ENCODE measurements at places on chromosomes 7 and 10. TPM values are rescaled to one million over a fixed set of nuclear protein-coding genes. Genes with fewer than 3 reads are reported as not detected.

DNA sequence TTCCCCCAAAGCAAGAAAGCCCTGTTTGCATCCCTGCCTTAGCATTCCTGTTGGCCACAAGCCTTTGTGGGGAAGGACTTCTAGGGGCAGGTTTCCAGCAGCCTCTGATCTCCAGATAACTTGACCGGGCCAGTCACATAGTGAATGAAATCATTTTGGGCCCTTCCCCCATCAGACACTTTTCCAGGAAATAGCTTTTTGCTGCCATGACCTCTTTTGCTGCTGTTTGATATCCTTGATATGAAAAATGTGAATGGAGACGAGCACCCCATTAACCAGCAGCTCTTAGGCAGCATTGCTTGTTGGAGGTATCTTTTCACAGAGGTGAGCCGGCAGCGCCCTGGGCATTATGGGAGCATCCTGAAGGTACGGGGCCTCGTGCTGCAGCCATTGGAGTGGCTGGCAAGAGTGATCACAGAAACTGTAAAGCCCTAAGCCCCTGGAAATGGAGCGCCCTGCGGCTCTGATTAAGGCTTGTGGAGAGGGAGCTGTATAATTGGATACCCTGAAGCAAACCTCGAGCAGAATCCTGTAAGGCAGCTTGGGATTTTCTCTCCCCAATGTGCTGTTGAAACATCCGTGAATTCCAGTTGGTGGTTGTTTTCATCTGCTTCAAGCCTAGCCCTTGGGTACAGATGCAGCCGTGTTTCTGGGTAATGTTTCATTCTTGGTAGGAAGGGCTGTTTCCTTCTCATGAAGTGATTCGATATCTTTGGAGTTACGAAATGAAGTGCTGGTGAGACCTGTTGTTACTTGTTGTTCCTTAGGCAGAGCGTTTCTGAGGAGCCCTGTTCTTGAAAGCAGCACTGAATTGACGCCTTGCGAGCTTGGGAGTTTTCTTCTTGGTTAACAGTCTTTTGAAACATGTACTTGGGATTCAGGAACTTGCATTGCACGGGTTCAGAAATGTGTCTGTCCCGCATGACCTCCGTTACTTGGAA, 179.0 kb downstream of the PTEN start:
- no peak for DNase-seq

- DNase-seq: no peak
These were observed 358.1 kb downstream of the PRPF18 start for GRCh38 chr10:13944823-13945222.

DNA sequence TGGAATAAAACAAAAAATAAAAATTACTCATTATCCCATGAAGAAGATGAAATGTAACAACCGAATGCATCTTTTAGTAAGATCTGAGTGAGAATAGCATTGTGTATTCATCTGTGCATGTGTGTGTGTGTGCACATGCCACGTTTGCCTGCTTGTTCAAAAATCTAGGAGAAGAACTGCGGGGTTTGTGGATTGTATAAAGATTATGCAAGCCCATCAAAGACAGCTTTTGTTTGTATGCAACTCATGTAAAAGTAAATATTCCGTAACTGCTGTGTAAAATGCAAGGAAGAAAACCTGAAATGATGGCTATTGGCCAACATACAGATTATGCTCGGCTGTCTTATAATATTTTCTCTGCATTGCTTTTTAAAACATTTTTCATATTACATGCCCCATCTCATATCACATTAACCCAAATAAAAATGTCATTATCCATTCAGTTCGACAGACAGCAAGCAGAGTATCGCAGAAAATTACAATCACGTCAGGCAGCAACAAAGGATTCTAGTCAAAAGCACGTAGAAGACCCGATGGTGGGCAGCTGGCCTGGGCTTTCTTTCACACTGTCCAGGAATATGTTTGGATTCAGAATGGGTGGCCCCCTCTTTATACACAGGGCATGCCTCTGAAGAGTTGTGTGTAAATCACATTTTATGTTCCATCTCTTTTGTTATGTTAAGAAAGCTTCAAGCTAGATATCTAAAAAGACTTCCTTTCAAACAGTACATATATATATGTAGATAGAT, 114.0 kb downstream of the PARP12 start:
- no peak for DNase-seq

IGFBP1 gene
- not detected for total RNA-seq

FGFBP3 gene
- 1.7 TPM for total RNA-seq

- no peak for DNase-seq
These were observed 232.7 kb downstream of the PHF14 start for GRCh38 chr7:11206177-11206899.
